ENCODE measurements at places on chromosomes 7 and 10.

- no peaks in the 10 kb centered on the region for H3K27me3 ChIP-seq
- H3K36me3 ChIP-seq, result peaks cover 9% of the 10 kb centered on the region
- H3K27ac ChIP-seq, result no peak overlapping the region
- DNase-seq, result no peak
- H3K4me1 ChIP-seq, result peaks cover 6% of the 10 kb centered on the region
Observed at GRCh38 chr7:56046721-56047445, 4.4 kb downstream of the PSPH start.

DNA sequence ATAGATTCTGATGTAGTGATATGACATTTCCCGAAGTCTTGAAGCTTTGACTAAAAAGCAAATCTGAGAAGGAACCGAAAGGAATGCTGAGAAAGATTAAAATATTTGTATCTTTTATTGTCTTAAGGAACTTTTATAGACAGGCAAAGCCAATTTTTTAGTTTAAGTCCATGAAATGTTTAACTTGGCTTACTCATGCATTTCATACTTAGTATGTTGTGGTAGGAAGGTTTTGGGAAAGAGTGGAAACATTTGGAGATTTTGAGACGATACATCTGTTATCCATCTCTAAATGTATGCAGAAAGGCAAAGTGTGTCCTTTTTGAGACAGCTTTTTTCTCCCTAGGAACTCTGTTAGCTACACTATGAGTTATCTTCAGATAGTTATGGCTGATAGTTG lies 10.1 kb downstream of the TBC1D12 start:
- no peak overlapping the region for H3K4me3 ChIP-seq
- peaks cover 4% of the 10 kb centered on the region for H3K36me3 ChIP-seq
- H3K27me3 ChIP-seq, result peaks cover 39% of the 10 kb centered on the region

DNA sequence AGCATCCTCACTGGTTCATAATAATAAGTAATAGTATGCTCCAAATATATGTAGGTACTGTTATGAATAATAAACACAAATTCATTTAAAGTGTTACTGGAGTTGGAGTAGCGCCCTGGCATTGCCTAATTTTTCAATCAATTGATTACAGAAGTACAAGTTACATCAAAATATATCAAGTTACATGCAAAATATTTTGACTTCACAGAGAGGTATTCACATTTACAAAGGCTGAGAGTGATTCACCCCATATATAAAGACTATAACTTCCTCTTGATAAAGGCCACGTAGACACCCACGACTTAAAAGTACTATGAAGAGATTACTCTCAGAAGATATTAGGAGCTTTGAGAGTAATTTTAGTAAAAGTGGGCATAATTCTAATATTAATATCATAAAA lies 13.6 kb upstream of the COL17A1 start:
- peaks cover 6% of the 10 kb centered on the region for H3K27me3 ChIP-seq
- no peak overlapping the region for H3K4me3 ChIP-seq

- H3K27ac ChIP-seq, result no peak overlapping the region
- no peak overlapping the region for H3K4me3 ChIP-seq
- DNase-seq, result no peak
- H3K36me3 ChIP-seq, result no peaks in the 10 kb centered on the region
- no peaks in the 10 kb centered on the region for H3K27me3 ChIP-seq
Observed at GRCh38 chr10:65786279-65786678, 1139.6 kb upstream of the LRRTM3 start.

DNA sequence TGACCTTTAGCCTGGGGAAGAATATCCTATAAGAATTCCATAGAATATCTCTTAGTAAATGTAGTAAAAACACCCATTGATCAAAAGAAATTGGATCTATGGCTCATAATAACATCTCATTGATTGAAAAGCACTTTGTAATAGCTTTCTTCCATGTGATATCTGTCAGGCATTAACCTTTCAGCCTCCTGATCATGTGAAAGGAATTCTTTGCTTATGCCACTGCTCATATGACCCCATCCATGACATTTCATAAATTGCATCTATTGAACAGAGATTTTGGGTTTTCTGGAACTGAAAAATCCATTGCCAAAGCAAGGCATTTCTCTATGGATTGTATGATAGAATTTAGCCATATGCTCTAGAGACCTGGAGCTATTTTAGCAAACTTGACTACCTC lies 519.3 kb upstream of the PFKP start:
- no peaks in the 10 kb centered on the region for H3K36me3 ChIP-seq
- H3K27me3 ChIP-seq, result peaks cover 10% of the 10 kb centered on the region

DNA sequence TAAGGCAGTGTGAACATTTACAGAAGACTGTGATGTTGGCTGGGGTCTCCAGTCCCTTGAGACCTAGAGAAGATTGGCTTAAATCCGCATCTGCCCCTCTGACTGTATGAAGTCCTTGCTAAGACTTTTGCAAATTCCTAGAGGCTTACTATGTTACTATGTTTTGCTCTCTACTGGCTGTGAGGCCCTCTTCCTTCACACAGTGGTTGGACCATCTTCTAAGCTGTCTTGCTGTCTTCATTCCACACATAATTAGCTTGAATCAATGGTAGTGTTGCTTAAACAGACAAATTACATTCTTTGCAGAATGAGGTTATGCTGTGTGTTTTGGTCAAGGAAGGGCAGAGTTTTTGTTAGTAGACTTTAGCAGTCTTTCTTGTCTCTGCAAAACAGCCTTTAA lies 658.0 kb downstream of the TYW1 start:
- H3K27ac ChIP-seq, result no peak overlapping the region
- DNase-seq, result no peak
- H3K4me1 ChIP-seq, result no peaks in the 10 kb centered on the region
- no peaks in the 10 kb centered on the region for H3K36me3 ChIP-seq
- H3K27me3 ChIP-seq, result no peaks in the 10 kb centered on the region

- H3K27me3 ChIP-seq, result no peaks in the 10 kb centered on the region
- DNase-seq, result no peak
- no peaks in the 10 kb centered on the region for H3K36me3 ChIP-seq
- no peak overlapping the region for H3K4me3 ChIP-seq
- H3K4me1 ChIP-seq, result peaks cover 10% of the 10 kb centered on the region
Observed at GRCh38 chr7:101898106-101898505, 80.7 kb downstream of the CUX1 start.

- no peaks in the 10 kb centered on the region for H3K36me3 ChIP-seq
- DNase-seq, result no peak
- H3K4me3 ChIP-seq, result no peak overlapping the region
- no peak overlapping the region for H3K27ac ChIP-seq
- peaks cover 66% of the 10 kb centered on the region for H3K27me3 ChIP-seq
Observed at GRCh38 chr7:73888959-73889358, 28.0 kb downstream of the TMEM270 start.

- no peaks in the 10 kb centered on the region for H3K4me1 ChIP-seq
- H3K4me3 ChIP-seq, result no peak overlapping the region
- H3K36me3 ChIP-seq, result no peaks in the 10 kb centered on the region
- DNase-seq, result no peak
- no peak overlapping the region for H3K27ac ChIP-seq
- peaks cover 5% of the 10 kb centered on the region for H3K27me3 ChIP-seq
Observed at GRCh38 chr10:87585565-87586514, 73.8 kb upstream of the PAPSS2 start.

GRCh38 chr10:60043561-60044241 lies 137.3 kb upstream of the CCDC6 start:
- H3K27me3 ChIP-seq, result no peaks in the 10 kb centered on the region
- H3K27ac ChIP-seq, result no peak overlapping the region
- H3K36me3 ChIP-seq, result no peaks in the 10 kb centered on the region
- DNase-seq, result no peak
- H3K4me1 ChIP-seq, result no peaks in the 10 kb centered on the region
- no peak overlapping the region for H3K4me3 ChIP-seq
